Retina (tissue), 1 donor: ENCODE measurements at places on chromosomes 7 and 10.
A peak's percentile ranks its signal among the peaks of the same experiment; 100 is the strongest.

DNA sequence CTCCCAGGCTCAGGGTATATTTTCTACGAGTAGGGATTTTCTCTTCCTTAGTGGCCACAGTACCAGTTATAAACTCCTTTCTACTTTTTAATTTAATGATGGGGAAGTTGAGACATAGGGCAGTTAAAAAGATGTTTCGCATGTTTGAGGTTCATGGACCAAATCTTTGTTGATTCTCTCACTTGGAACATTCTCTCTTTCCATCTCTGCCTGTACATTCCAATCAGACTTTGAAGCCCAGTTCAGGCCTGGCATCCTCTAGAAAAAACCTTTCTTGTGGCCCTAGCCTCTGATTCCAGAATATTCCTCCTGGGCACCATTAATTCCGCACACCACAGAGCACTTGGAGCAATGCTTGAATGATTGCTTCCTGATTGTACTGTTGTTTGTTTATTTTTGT is 18.5 kb downstream of the SLC13A4 start:
- no peak for DNase-seq

- DNase-seq, result no peak
These were observed 98.3 kb downstream of the KCNMA1 start for GRCh38 chr10:77539147-77539935.

DNA sequence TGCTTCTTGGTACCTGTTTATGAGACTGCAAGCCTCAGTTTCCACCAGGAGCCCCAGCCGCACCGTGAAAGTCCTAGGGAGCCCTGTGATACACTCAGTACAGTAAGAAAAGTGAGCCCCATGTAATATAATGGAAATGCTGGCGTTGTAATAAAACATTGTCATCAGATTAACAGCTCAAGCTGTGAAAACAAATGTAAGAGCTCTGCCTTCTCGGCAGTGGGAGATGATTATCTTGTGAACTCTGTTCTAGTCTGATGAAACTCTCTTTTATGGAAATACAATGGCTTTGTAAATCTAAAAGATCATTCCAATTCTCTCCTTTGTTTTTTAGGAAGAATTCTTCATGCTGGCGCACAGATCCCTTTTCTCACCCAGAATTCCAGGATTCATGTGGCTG is 299.9 kb downstream of the ABCA13 start:
- DNase-seq, result no peak

DNA sequence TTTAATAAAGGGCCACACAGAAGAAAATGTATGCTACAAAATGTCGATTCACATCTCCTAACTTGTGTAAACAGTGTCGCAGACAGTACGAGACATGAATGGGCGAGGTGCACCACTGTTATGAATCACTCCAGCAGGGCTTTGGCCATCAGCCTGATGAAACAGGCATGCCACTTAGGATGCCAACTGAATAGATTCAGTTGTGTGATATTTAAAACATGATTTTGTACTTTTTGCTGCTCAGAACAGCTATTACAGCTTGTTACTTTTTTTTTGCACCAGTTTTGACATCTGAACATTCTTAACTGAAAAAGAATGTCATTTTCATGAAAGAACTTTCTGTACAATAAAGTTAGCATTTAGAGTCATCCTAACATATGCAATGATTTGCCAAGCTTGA is 138.1 kb downstream of the VTI1A start:
- DNase-seq, result no peak

GRCh38 chr10:117092386-117092785 is 45.7 kb downstream of the VAX1 start:
- no peak for DNase-seq

DNA sequence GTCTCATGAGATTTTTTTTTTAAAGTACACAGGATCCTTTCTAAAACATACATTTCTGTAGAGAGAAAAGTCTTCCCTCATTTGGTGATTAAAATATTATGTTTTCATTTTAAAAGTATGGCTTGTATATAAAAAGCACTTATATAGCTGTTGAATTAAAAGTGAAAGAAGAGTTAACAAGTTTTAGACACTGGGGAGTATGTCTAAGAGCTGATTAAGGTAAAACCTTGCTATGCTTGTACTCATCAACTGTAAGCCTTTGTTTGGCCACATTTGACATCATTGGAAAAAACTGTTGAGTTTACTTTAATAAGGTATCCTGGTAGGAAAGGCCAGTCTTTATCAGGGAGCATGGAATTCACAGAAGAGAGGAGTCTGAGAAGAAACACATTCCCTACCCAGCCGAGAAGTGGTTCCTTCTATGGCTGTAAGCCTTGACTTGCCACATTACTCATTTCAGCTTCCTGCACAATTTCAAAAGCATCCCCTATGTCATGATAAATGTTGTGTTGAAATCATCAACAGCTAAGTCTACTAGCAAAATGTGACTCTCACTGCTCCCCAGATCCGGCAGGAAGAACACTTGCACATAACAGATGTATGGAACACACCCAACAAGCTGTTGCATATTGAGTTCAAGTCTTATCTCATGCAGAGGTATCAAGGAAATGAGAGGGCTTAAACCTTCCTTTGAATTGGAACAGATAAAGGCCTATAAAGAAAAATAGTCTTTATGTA is 171.8 kb upstream of the CDK1 start:
- no peak for DNase-seq

DNA sequence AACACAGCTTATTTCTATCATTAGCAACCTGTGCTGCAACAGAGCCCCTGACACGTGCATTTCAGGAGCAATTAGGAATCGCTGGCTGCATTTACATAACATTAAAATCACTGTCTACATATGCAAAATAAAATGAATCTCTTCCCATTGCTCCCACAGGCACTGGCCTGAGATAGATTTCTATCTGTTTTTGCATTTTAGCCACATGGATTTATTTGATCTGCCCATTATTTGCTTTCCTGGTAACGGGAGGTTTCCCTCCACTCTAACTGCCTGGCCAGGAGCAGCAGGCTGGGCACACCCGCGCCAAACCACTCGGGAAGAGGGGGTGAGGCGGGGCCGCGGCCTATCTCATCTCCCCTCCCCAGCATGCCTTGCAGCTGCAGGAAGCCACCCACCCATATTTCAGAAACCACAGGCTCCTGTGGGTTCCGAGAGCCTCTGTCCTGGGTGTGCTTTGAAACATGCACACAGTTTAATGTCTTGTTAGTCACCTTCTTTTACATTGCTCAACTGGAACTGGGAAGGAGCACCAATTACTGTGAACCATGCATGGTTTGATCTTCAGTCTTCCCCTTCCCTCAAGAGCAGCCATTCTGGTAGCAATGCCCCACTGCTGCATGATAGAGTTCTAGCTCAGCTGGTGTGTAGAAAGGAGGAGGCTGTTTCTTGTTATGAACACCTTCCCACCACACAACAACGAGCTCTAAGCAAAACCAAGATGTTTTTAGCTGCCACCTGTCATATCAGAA is 37.7 kb upstream of the IKZF1 start:
- DNase-seq, result no peak

GRCh38 chr10:121167534-121168243 is 316.5 kb downstream of the WDR11 start:
- DNase-seq, result no peak

- DNase-seq, result peak; percentile 84
These were observed 142.4 kb downstream of the SH3PXD2A start for GRCh38 chr10:103712898-103713498.

- DNase-seq, result no peak
These were observed 33.4 kb downstream of the MACROH2A2 start for GRCh38 chr10:70085975-70086613.

DNA sequence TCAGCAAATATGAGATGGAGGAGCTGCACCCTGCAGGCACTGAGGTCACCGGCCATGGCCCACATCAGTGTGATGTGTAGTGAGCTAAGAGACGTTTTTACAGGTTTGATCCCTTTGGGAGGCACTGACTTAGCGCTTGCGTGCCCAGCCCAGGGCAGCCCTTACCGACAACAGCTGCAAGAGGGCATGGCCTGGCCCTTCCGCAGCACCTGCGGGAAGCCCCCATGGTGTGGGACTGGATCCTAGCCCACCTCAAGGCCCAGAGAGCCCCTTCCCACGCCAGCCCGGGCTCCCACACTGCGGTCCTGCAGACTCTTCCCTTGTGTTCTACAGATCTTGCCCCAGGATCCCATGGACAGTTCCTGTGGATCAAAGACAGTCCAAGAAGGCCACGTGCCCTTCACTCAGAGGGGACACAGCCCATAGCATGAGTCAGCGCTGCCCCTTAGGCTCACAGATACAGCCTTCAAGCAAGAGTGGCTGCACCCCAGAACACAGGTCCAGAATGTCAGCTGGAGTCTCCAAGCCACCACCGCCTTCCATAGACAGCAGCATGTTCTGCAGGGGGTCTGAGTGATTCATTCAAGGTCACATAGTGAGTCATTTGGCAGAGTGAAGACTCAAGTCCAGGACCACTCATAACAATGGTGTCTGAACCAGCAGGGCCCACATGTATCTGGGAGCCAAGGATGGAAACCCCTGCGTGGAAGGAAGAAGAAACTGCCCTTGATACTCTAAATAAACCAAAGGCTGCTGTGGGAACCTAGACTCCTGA is 25.4 kb downstream of the TLL2 start:
- DNase-seq, result no peak

- no peak for DNase-seq
These were observed 55.7 kb upstream of the OGDHL start for GRCh38 chr10:49817845-49818244.

DNA sequence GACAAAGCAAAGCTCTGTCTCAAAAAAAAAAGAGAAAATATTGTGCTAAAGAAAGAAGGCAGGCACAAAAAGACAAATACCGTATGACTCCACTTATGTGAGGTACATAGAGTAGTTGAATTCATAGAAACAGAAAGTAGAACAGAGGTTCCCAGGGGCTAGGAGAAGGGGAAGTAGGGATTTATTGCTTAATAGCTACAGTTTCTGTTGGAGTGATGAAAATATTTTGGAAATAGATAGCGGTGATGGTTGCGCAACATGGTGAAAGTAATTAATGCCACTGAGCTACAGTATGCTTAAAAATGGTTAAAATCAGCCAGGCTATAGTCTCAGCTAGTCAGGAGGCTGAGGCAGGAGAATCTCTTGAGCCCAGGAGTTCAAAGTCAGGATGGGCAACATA is 18.5 kb upstream of the NPFFR1 start:
- DNase-seq, result no peak

DNA sequence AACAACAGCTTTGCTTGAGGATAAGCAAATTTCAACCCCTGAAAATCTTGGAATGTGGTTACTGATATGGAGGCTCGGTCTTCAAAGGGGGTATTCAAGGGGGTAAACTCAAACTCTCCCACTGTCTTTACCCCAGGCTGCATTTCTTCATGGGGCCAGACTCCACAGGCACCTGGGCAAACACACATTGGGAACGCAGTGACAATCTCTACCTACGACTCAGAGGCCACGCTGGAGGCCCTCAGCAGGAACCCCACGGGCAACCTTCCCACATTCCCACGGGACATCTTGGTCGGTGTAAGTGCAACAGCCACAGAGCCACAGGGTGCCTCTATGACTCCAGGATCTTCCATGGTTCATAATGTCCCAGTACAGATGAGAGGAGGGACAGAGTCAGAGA is 2.2 kb upstream of the INSIG1 start:
- DNase-seq, result no peak
